ENCODE measurements at places on chromosomes 7 and 10.

DNA sequence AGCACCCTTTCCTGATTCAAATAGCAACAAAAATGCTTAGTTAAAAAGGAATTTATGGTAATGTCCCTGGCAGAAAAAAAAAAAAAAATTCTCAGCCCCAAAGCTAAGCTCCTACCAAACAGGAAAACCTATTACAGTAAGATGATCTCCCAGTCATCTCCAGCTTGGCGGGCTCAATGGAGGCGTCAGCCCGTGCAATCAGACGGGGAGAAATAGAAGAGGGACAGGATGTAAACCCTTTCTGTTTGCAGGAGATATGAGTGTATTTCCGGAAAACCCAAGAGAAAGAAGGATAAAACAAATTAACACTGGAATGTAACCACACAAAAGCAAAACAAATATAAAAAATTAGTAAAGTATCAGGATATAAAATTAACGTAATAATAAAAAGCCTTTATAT, 242.8 kb downstream of the TCERG1L start:
- DNase-seq: no peak

- DNase-seq: no peak
Observed at GRCh38 chr7:16025696-16026095, 339.2 kb upstream of the MEOX2 start.

- no peak for DNase-seq
Observed at GRCh38 chr10:28981007-28981406, 303.7 kb downstream of the BAMBI start.

- no peak for DNase-seq
Observed at GRCh38 chr10:132304756-132305509, 2.8 kb downstream of the STK32C start.

DNA sequence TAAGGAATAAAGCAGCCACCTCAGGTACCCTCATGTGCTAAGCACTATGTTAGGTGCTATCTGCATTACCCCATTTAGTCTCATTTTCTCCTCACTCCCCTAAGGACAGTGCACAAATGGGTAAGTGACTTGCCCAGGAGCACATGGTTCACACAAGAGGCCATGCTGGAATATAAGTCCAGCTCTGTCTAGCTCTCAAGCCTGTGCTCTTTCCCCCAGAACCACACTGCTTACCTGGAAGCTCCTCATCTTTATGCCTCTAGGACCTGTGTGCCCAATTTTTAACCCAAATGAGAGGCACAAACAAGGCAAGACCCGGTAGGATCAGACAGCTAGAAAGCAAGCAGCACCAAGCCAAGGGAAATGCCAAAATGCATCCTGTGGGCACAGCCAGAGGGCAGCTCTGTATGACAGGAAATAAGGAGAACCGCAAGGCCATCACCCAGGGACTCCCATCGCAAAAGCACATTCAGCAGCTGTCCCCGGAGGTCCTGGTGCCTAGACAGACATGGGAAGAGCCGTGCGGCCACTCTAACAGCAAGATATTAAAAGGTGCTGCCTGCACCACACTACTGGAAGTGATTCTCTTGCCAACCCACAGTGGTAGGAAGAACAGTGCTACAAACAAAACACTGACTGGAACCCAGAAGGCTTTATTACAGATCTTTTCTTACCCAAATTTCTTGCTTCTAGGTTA, 88.1 kb downstream of the GSAP start:
- no peak for DNase-seq

DNA sequence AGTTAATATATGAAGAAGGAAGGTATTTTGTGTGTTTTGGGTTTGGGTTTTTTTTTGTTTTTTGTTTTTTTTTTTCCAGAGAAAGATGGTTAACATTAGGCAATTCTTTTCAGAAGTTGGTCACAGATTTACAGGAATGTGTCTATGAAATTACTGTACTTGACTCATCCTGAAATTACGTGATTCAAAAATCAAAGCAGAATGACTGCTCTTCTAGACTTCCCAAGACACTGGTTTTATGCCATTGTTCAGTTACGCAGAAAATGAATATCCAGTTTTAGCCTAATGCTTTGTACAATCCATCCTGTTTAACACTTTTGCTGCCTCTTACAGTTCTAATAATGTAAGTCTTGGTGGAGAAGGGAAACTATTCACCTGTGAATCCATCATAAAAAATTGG, 39.7 kb upstream of the CELF2 start:
- no peak for DNase-seq

DNA sequence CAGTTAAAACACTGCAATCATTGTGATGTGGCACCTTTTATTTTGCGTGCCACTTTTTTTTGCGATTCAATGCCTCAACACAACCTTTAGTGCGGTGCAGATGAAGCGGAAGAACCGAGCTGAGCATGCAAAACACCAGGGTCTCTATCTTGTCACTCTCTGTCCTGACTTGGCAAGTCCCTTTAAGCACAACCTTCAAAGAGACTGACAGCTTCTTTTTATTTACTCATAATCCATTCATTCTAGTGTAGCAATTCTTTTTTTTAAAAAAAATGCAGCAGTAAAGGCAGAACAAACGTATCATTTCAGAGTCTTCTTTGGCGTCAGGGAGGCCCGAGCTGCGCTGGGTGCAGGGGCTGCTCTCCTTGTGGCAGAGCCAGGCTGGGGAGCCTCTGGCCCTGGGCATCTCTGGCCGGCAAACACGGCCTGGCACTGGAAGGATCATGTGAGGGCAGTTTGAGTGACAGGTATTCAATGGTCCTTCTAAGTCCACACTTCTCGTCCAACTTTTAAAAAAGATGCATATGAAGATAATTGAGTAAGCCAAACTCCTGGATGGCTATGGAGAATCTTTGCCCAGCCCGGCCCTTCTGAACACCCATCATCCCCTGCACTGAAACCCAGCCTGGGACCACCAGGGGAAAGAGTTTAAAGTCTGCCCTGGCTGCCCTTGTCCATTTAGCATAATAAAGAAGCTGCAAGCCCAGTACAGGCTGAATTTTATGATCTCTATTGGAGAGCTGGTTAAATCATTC, 3.9 kb downstream of the PTF1A start:
- no peak for DNase-seq

GRCh38 chr7:1119201-1119600, 31.3 kb downstream of the GPER1 start:
- no peak for DNase-seq

DNA sequence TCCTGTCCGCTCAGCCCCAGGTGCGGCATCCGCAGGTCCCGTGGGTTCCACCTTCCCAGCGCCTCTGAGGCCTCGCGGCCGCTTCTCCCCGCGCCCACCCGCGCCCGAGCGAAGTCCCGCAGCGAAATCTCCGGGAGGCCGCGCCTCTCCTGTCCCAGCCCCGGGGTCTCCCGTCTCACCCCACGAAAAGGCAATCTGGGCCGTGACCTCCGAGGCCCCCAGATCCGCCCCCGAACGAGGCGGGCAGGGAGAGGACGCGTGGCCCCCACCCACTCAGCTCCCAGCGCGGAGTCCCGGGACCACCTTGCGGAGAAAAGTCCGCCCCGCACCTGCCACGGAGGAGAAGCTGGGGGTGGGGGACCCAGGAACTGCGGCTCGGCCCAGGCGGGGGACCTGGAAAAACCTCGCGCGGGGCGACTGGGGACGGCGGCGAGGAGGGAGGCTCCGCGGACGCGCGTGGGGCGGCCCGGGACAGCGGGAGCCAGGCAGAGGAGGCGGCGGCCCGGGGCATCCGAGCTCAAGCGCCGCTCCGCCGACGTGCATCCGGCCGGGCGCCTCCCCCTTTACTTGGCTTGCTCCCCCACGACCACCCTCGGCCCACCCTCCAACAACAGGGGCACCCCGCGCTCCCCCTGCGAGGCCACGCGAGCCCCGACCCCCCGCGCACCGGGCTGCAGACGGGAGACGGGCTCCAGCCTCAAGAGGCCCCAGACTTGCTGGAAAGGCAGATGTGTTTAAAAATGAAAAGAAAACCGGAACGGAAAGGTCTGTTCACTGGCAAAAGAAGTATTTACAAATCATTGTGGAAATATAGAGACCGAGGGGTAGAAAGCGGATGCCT, 33.0 kb upstream of the RNF32 start:
- DNase-seq: no peak

GRCh38 chr10:110508806-110509544, 11.3 kb downstream of the DUSP5 start:
- DNase-seq: no peak

GRCh38 chr7:19121977-19122588, 4.6 kb upstream of the TWIST1 start:
- no peak for DNase-seq

DNA sequence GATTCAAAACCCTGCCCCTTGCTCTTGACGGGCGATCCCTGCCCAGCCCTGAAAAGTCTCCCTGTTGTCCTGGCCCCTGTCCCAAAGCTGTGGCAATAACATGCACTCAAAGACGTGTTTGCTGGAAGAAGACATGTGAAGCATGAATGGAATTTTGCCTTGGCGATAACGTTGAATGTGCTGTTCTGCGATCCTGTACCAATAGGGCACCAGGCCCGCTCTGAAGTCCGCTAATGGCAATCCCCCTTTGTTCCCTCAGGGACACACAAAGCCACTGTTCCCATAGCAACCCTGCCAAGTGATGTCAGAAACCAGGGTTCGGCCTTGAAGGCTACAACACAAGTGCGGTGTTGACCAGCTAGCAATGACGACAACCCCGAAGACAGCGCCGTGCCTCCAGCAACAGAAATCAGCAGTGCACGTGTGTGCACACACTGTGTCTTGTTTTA, 284.6 kb downstream of the KLF6 start:
- DNase-seq: peak; percentile 52

GRCh38 chr10:75029857-75030256, 81.6 kb upstream of the SAMD8 start:
- no peak for DNase-seq

DNA sequence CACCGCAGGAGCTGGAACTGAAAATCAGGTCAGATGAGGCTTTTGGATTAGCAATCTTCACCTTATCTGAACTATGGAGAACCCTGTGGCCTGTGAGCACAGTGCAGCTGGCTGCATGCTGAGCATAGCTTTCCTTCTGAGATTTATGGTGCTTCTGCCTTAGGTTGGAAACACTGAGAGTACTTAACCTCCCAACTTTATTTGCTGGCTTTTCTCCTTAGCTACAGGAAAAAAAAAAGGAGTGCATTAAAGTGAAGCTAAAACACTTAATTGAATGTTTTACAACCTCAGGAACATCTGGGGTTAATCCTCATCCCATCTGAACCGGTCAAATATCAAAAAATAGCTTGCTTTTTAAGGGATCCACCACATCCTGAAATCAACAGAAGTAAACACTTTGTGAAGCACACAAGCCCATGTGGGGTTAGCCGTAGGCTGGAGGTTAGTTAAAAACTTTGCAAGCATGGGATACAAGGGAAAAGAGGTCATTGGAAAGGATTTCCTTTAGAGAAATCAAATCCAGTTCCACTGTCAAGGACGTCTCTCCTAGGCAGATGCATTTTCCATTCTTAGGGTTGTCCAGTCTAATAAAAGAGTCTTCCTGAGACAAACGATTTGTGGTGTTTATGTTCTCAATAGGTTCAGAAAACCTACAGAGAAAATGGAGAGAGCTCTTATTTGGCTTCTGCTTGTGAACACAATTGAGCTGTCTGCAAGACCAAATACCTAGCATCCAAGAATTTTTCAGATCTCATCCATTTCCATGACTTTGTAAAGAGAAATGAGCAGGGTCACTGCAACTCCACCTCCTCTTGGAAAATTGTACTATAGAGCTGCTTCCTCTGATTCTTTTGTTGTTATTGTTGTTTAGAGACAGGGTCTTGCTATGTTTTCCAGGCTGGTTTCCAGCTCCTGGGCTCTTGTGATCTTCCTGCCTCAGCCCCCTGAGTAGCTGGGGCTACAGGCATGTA, 470.4 kb upstream of the IGFBP3 start:
- no peak for DNase-seq

DNA sequence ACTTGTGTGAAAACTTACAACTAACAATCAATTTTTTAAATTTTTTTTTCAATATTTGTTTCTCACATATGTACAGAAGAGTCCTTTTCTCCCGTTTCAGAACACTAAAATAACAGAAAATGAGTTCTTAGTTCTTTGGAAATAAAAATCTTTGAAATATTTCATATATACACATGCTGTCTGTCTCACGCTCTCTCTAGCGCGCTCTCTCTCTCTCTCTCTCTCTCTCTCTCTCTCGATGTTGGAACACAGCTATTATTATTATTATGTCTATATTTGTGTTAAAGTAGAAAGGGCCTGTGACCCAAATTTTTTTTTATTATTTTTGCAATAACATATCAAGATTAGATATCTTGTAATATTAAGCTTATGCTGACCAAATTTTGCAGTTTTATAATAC, 96.9 kb upstream of the GATA3 start:
- DNase-seq: no peak

- no peak for DNase-seq
Observed at GRCh38 chr7:32605032-32605431, 109.7 kb downstream of the AVL9 start.

- DNase-seq: no peak
Observed at GRCh38 chr7:111394891-111395290, 167.4 kb downstream of the IMMP2L start.

- DNase-seq: no peak
Observed at GRCh38 chr10:91163869-91164474, 56.5 kb upstream of the PCGF5 start.

DNA sequence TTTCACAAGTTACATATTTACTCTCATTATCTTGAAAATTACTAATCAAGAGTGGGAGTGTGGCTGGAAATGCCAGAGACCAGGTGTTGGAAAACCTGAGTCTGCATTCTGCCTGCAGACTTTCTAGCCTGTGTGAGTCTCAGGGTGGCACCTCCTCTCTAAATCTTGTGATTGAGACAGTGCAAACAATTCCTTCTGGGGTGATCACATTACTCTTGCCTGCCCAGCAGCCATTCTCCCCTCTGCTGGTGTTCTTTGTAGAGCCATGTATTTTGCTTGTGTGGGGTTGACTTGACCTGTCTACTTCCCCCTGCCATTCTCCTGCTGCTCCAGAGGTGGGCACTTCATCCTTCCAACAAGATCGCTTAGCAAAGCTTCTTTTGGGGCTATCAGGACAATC, 101.1 kb downstream of the RAPGEF5 start:
- DNase-seq: no peak

- no peak for DNase-seq
Observed at GRCh38 chr10:132205650-132206376, 19.1 kb downstream of the DPYSL4 start.

DNA sequence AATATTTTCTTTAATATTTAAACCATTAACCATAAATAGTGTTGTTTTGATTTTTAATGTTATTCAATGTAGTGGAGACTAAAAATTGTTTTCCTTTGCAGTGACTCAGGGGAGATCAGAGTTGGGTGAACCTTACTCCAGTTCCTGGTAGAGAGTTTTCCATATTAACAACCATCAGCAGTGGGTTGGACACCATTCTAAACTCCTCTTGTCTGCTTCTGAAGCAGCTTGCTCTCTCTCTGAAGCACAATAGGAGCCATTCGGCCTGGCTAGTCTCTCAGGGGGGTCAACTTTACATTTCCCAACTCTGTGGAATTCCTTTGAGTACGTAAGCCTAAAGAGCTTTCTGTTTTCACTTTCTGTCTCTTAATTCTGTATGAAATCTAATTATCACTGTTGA, 9.4 kb upstream of the NRG3 start:
- DNase-seq: no peak

- DNase-seq: no peak
Observed at GRCh38 chr10:70662362-70663220, 9.7 kb upstream of the ADAMTS14 start.

Measured in iPS DF 19.7 (cell line).